Activated CD4-positive, alpha-beta T cell treated with anti-CD3 and anti-CD28 coated beads for 36 hours (primary cell): ENCODE measurements at places on chromosomes 5 and 9. TPM values are rescaled to one million over a fixed set of nuclear protein-coding genes. Genes with fewer than 3 reads are reported as not detected.

CCIN gene
- total RNA-seq, result not detected

PCDHB11 gene
- total RNA-seq, result not detected

PCDHGB1 gene
- total RNA-seq, result not detected

PDE6A gene
- total RNA-seq, result not detected

C9orf50 gene
- not detected for total RNA-seq

AJM1 gene
- total RNA-seq, result 4.8 TPM

C5 gene
- 2.3 TPM for total RNA-seq

PROB1 gene
- total RNA-seq, result 3.2 TPM

GRCh38 chr5:31664566-31664965 lies 25.6 kb downstream of the PDZD2 start:
- peak; percentile 31 for DNase-seq

DNA sequence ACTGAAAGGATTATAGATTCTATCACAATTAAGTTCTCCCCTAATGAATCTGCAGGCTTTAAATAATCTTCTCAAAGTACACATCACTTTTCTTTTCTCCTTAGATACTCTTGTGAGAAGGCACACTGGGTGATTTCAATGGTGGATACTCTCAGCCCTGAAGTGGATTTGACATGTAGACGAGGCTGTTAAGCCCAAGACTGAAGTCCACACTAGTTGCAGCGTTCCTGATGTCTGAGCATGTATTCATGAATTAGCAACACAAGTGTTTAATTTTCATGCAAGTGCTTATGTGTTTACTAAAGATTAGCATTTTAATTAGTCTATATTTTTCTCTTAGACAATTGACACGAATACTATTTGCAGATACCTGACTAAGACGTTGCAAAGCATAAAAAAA lies 218.9 kb downstream of the TMEM161B start:
- no peak for DNase-seq

GRCh38 chr5:151024440-151025249 lies 4.3 kb downstream of the GPX3 start:
- no peak for DNase-seq

- no peak for DNase-seq
Measured at GRCh38 chr5:124179819-124180218, 566.6 kb downstream of the ZNF608 start.

GRCh38 chr9:99079542-99079941 lies 25.4 kb upstream of the TGFBR1 start:
- no peak for DNase-seq

GRCh38 chr9:124934290-124934689 lies 6.6 kb downstream of the GOLGA1 start:
- DNase-seq, result no peak

GRCh38 chr5:116370149-116370548 lies 204.5 kb downstream of the SEMA6A start:
- DNase-seq, result no peak

- no peak for DNase-seq
Measured at GRCh38 chr9:93051680-93052089, 6.8 kb upstream of the SUSD3 start.

- DNase-seq, result no peak
Measured at GRCh38 chr9:134625361-134626068, 16.1 kb upstream of the COL5A1 start.

DNA sequence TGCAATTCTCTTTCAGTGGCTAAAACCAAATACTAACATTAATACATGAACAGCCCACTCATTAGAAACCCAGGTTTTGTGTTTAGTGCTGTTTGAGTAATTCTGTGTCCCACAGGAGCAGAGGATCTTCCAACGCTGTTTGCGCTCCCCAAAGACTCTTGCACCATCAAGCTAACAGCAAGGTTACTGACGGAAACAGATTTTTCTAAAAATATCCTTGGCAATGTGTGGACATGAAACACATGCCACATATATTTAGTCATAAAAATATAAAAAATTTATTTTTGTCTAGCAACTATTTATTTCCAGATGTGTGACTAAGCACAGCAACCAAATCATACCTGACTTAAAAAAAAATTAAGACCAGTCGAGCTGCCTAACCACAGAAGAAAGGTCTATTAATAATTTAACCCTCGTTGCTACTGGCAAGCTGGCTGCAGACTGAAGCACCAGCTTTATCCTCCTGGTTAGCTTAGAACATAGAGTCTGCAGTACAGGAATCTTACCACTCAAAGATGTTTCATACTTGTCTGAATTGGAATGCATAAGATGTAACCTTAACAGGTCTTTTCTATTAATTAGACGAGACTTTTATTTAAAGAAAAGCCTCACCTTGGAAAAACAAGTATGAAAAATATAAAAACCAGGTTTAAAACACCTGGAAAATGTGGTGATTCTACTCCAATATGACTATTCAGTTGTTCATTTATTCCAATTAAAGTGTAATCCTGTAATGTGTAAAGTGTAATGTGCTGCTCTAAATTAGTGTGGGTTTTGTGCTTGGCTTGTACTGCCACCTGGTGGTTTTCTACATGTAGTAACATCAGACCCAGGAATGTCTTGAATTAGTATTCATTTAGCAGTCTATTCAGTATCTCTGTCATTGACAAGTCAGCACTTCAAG lies 272.5 kb downstream of the EPB41L4A start:
- DNase-seq, result peak; percentile 73

DNA sequence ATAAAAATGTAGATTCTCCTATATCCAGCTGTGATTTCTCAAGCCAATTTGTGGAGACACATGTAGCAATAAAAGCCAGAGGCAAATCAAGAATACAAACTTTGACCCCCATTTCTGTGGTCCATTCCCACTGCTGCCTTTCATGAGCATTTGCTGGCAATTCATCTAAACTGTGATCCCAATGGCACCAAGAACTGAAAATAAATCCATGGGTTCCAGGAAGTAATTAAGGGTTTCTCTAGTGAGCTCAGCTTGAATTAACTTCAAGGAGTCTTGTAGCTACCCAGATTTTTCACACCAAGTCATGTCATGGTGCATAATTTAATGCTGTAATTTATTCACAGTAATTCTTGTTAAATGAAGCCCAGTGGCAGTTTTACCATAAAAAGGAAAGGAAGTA lies 145.0 kb upstream of the SMC2 start:
- DNase-seq, result no peak

- DNase-seq, result no peak
Measured at GRCh38 chr5:140780512-140780911, 5.4 kb upstream of the PCDHA1 start.

- no peak for DNase-seq
Measured at GRCh38 chr9:82722051-82722450, 340.9 kb downstream of the RASEF start.

DNA sequence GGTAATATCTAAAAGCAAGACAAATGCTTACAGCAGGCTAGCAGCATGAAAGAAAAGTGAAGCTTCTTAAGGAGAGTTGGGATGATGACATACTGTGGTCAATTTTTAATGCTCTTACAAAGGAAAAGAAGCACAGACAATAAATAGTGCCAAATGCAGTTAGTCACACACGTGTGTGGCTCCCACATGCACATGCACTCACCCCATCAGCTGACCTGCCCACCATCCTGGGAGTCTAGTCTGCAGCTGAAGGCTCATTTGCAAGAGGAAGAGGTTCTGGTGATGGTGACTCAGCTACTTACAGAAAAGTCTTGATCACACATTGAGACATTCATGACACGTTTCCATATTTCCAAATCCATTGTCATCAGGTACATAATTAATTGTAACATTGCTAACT lies 129.3 kb downstream of the MRPL36 start:
- peak; percentile 44 for DNase-seq

DNA sequence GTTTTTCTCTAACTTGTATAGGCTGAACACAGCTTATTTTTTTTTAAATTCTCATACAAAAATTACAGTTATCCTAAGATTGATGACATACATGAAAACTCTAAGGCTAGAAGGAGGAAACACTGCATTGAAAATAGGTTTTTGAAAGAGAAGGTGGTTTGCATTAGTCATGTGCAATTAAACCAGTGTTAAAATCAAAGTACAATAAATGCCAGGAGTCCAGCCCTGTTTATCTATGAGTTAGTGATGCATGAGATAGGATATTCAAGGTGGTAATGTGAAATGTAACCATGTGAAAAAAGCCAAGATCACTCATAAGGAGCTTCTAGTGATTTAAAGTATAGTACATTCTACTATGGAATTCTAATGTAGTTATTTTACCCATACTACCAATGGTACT lies 444.9 kb upstream of the CYLC2 start:
- no peak for DNase-seq

- no peak for DNase-seq
Measured at GRCh38 chr9:38075272-38075671, 6.2 kb upstream of the SHB start.

- DNase-seq, result no peak
Measured at GRCh38 chr9:68951879-68952659, 61.8 kb downstream of the PRKACG start.

DNA sequence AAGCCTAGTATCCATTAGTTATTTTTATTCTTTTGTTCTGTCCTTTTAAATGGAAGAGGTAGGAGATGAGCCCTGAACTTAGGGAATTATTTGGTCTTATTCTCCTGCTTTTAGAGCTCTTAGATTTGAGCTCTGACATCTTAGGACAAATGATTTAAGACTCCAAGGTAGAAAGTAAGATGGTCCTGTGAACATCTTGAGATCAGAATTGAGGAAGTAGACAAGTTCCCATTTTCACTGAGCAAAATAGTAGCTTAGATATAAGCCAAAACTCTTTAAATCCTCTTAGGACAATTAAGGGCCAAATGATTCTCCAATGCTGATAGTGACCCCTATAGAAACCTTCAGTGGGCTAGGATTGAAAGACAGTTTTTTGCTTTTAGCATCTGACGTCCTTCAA lies 53.0 kb upstream of the RUSC2 start:
- no peak for DNase-seq

DNA sequence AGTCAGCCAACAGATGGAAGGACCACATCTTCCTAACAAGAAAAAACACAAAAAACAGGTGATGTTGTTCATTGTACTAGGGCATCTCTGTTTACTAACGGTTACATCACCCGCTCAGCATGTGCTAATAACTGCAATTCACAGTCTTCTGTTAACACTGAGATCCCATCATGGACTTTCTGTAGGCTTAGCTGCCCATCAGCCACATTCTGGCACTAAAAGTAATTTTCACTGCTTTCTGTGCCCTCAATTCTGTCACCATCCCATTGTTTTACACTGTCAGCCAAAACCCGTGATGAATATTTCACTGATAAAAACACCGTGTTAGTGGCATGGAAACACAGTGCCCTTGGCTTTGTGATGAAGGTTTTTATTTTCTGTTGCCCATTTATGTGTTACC lies 64.6 kb downstream of the CAST start:
- DNase-seq, result no peak

DNA sequence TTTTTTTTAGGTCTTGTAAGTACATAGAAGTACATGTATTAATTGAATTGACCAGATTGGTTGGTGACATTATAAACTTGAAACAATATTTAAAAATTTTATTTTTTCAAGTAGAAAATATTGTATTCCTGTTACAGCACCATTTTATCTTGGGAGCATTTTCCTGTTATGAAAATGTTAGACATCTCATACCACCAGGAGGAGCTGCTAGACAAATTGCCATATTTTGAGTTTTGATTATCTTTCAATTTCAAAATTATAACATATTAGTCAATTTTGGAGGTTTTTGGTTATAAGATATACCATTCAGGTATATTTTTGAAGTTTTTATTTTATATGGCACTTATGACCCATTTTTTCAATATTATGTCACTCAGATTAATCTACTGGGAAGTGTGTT lies 84.4 kb downstream of the CNTLN start:
- no peak for DNase-seq

DNA sequence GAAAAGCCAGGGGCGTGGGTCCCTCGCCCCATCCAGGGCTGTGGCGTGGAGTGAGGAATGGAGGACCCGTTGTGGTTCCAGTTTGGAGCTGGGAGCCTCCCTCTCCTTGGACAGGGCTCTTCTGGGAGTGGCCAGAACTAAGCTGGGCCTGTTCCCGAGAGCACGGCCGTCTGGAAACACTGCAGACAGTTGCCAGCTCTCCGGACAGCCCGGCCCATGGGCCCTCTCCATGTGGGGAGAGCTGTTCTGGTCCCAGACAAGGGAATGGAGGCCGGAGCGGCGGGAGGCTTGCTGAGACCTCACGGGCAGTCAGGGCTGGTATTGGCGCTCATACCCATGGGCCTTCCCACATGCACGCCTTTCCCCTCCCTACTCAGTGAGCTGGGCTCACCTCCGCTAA lies 45.2 kb upstream of the FCN2 start:
- DNase-seq, result no peak

GRCh38 chr5:139954462-139954861 lies 88.6 kb downstream of the NRG2 start:
- DNase-seq, result no peak
